Activated effector memory CD4-positive, alpha-beta T cell treated with anti-CD3 and anti-CD28 coated beads, Interleukin-2, amount 50 U/mL, for 16 hours (primary cell): ENCODE measurements at places on chromosomes 5 and 9.

DNA sequence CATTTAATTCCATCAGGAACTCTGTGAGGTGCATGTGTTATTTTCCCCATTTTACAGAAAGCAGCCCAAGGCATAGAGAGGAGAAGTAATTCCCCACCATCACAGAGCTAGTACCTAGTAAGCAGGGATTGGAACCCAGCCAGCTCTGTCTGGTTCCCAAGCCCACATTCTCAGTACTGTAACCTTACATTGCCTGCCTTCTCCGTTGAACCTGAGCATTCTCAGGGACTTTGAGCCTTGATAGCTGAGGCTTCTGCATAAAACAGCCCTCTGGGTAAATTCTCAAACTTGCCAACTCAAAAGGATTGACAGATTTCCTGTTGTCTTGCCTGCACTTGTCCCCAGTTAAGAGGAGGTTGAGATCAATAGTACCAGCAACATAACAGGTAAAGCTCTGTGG, 9.2 kb upstream of the GLE1 start:
- no peak for DNase-seq

GRCh38 chr9:70318002-70318401, 59.2 kb downstream of the SMC5 start:
- no peak for DNase-seq

DNA sequence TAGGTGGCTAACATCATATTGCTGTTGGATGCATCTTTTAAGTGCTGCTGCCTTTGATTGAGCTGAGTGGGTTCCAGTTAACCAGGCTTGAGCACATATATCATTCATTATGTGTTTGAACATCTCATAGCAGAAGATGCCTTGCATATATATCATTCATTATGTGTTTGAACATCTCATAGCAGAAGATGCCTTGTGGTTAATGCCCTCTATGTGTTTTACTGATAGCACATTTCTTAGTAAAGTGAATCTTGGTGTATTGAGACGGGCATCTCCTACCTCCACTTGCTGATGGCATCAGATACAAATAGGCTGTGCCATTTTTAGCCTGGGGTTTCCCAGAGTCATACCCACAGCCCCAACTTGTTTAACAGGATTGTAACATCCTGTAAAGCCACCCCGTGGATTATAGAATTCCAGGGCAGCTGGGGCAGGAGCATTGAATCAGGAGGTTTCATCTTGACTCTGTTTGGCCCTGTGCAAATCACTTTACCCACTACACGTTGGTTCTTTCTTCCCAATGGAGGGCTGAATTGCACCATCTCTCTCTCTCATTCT, 26.5 kb downstream of the MTAP start:
- DNase-seq: no peak

DNA sequence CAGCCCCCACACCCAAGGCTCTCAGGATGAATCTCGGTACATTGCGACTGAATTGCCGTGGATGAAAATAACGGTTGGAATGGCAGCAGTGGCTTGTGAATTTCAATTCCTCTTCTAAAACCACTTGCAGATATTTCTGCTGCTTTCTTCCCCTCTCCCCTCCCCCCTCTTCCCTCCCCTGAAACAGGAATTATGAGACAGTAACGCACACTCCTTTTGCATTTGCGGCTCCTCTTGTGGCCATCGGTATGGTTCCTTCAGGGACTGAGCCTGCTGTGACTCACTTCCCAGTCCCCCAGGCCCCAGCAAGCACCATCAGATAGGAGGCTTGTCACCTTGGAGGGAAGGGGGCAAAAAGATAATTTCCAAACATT, 9.7 kb downstream of the DCANP1 start:
- no peak for DNase-seq

DNA sequence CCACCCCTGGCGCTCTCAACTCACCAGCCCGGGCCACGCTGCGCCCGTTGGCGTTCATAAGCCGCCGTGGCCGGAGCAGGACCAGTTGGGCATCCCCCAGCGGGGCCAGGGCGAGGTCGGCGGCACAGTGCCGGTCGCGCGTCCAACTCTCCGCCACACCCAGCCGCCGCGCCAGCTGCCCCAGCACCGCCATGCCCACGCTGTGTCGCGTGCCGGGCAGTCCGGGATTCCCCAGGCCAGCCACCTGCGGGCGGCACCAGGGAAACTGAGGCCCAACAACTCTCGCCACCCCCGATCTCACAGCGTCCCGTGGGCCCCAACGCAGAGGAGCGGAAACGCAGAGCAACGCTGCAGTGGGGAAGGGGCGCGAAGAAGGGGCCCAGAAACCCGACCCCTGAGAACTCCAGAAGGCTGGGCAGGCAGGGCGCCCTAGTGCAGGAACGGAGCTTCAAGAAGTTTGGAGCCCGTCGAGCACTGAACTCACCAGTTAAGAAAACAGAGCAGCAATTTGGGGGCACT, 453 bp downstream of the PTRH1 start:
- no peak for DNase-seq

- DNase-seq: no peak
Measured at GRCh38 chr5:150532151-150532550, 24.2 kb downstream of the NDST1 start.

DNA sequence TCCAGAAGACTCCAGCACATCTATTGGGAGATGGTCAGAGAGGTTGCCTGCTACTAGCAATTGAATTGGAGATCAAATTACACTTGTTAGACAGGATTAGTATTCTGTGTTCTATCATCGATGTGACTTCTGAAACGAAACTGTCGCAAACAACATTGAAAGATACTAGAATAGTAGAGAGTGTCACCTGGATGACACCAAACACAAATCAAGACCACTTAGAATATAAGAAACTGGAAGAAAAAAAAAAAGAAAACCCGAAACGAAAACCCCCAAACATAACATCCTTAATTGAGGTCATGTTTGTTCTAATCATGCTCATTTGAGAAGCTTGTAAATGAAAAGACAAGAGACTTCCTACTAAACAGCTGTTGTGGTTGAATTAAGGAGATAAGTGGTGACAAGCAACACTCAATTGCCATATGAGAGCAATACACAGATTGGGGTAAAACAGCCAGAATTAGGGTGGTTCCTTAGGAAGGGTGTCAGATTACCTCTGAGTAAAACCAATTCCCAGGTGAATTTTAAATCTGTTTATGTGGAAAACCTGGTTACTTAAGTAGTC, 97.6 kb downstream of the BASP1 start:
- DNase-seq: no peak

DNA sequence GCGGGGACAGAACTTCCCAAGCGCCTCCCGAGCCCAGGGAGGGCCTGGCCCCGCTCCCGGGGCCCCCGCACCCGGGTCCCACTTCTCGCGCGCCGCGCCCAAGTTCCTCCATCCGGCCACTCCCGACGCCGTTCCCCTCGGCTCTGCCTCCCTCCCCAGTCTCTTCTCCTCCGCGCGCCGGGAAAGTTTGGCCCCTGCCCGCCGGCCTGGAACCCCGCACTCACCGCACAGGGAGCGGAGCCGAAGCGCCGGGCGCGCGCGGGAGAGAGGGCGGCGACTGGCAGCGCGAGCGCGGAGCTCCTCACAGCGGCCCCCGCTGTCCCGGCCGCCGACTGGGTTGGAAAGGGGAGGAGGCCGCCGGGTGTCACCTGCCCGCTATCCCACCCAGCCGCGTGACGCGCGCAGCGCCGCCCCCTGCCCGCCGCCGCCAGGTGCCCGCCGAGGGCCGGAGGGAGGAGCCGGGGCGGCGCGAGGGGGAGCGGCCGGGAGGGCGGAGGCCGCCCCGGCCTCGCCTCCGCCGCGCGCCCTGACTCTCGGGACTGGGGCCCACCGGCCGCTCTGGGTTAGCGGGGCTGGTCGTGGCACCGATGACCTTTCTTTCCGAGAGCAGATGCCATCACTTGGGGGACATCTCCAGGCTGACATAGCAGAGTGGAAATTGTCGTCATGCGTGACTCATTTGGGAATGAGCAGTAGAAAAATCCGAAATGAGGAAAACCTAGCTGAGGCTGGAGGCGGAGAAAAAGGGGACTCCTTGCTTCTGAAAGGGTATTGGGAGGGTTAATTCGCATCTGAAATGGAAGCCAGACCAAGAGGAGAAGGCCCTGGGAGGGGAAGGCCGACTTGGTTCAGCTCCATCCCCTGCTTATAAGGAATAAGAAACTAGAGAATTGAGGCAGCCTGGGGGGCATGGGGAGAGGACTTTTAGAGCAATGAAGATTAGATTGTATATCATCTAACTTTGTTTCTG, at the start of gene ELOVL7:
Gene ELOVL7, minus strand, starts transcription at position 334 of the 970 bp plus-strand sequence. CDS start 56,872 bp downstream, outside the sequence.
- peak; percentile 69 for DNase-seq

DNA sequence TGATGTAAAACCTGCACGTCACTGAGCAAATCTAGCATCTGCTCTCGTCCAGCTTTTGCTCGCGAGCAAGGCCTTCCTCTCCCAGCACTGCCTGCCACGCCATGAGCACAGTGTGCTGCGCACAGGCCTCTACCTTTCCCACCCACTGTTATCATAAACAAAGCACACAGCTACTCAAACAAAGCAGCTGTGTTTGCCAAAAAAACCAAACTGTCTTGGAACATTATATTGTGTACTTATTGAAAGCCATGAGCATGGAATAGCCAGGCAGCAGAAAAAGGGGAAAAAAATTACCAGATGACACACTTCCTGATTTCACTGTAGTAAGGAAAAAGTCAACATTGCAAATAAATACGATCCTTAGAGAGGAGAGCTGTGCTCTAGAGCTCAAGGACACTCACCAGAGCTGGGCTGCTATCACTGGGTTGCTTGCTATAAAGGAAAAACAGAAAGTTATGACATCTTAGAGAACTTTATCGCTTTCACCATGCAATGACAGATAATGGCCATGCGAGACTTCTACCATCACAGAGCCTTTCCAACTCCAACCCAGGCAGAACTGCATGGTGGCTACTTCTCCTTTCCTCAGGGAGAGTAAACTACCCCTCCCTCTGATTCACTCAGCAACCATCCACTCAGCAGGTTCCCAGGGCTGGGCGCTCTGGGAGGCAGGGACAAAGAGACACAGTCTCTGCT, 69.6 kb downstream of the EPB41L4B start:
- no peak for DNase-seq

DNA sequence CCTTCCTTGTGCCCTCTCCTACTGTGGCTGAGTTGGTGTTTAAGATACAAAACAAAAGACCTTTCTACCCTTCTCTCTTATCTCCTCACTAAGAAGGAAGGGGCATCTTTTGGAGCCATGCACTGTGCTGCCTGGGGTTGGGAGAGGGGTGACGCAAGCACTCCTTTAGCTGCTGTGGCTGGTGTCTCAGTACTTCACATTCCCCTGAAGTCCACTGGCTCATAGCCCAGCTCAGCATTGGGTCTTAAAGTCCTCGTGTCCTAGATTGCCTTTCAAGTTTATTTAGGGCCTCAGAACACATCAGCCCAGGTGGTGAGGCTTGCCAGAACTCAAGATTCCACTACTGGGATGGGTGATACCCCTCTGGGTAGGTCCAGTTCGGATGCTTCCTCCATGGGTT, 325.9 kb upstream of the CYLC2 start:
- DNase-seq: no peak

DNA sequence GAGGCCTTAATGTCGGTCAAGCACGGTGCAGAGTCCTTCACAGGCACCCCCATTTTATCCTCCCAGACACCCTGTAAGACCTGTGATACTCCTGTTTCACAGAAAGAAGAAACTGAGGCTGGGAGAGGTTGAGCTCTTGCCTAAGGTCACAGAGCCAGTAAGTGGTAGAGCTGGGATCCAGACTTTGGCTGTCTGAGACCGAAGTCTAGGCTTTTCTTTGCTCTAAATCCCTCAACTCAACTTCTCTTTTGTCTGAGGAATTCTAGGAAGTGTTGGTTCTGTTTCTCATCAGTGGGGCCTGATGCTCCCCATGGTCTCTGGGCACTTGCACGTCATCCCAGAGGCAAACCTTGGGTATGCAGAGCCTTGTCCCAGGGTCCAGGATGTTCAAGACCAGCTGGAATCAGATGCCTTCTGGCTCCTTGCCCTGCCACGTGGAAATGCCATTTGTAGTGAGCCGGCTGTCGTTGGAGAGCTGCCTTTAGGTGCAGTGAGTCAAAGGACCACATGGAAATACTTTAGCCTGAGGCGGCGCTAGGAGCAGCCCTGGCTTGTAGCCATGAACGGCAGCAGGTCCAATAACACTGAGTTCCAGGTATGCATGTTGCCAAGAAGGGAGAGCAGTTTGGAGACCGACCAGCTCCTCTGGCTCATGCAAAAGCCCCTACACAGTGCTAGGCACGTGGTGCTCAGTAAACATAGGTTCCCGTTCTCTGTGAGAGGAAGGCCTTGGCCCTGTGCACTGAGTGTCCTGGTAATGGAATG, 9.2 kb downstream of the DCANP1 start:
- no peak for DNase-seq

GRCh38 chr5:109649318-109649717, 40.4 kb upstream of the MAN2A1 start:
- DNase-seq: no peak

DNA sequence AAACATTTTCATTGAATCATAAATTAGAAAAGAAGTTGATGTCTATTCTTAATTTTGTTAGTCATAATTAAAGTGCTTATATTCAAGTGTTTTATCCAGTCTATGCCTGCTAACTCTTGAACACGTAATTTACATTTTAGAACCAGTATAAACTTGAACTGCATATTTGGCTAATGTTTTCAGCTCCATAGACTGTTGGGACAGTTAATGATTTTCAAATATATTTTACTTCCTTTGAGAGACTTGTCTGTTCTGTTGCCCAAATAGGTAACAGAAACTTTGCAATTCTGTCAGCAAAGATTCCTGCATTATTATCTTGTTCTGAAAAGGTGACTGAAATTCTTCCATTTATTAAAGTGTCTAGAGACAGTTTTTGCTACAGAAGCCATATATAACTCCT, 7.8 kb downstream of the ITGA2 start:
- no peak for DNase-seq

GRCh38 chr9:123394291-123395235, 38.6 kb downstream of the CRB2 start:
- no peak for DNase-seq

- no peak for DNase-seq
Measured at GRCh38 chr9:108478431-108479332, 377.1 kb downstream of the ACTL7B start.

DNA sequence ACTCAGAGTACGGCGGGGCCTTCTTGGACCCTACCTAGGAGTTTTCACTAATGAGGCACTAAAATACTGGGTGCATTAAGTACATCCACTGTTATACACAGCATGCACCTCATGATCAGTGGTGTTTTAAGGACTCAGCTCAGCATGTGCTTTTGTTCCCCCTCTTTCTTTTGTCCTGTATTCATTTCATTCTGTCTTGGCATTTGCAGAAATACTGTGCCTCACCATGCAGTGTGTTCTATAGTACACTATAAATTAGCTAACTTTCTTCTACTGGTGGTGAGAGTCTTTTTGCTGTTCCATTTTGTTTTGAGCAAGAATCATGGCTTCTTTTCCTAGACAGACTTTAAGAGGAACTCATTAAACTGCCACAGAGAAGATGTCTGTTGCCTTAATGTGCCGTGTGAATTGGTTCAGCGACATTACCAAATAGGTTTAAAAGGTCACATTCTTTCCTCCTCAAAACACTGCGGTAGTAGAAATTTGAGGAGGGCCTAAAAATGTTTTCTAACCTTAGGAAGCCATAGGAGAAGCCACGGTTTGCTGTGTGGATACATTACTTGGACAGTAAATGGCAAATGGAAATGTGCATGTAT, 276.6 kb downstream of the MAST4 start:
- DNase-seq: no peak

DNA sequence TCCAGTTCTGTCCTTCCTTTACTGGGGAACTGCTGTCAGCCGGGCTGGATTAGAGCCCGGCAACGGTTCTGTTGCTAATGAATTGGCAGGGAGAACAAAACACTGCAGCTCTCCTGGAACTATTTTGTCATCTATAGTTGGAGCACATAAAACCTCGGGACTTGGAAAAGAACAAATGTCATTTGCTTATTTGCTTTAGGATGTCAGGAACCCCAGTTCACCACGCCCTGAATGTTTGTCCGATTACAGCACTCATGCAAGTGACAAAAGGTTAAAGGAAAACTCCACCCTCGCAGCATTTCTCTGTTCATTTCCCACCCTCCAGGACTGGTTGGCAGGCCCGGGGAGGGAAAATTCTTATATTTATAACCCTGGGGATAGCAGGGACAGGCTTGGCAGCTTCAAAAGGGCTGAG, 66.4 kb upstream of the PLPP1 start:
- no peak for DNase-seq
